Fibroblast of lung (primary cell): ENCODE measurements at places on chromosomes 1 and 21. TPM values are rescaled to one million over a fixed set of nuclear protein-coding genes. Genes with fewer than 3 reads are reported as not detected.

SPRR2G gene
- total RNA-seq, result not detected in 2 replicates

LRRC39 gene
- total RNA-seq, result 0.50 and 0.51 TPM in 2 replicates

TRIM46 gene
- 3.1 and 4.0 TPM in 2 replicates for total RNA-seq

OLFML2B gene
- 3.3 and 5.1 TPM in 2 replicates for total RNA-seq

IGSF9 gene
- total RNA-seq, result under 0.01 TPM in 2 replicates

KCNE2 gene
- 0.17 TPM in 1 of 2 replicates, not detected in the other for total RNA-seq

TNNI3K gene
- 0.66 and 1.0 TPM in 2 replicates for total RNA-seq

MAP3K21 gene
- 0.17 and 0.51 TPM in 2 replicates for total RNA-seq

NMNAT1 gene
- total RNA-seq, result 14.4 and 17.2 TPM in 2 replicates

STX12 gene
- total RNA-seq, result 60.8 and 62.1 TPM in 2 replicates
